ENCODE measurements at places on chromosomes 5 and 9.

DNA sequence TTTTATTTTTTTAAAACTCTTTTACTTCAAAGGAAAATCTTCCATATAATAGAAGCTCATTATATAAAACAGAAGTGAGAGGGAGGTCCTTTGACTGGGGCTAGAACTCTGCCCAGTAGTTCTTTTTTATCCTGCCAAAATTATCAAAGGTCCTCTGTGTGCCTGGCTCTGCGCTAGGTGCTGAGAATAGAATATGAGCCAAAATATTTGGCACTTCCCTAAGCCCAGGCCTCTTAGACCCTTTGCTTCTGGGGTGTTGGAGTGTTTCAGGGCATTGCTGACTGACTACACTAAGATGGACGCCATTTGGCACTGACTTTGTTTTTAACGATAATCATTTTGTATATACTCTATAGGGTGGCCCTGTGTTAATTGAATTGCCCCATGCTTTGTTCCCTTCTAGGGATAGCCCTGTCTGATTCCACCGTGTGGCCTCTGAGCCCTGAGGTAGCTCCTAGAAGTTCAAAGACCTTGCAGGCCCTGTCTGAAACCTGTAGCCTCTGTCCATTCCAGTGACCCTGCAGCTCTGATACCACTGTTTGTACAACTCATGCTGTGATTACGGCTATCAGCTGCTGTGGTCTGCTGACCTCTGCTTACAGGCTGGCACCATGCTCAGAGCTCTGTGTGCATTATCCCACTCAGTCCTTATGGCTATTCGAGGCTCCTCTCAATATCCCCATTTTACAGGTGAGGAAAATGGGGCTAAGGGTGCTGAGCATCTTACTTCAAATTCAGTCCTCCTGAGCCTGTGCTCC is 84.3 kb upstream of the SHB start:
- no peak for DNase-seq

- DNase-seq, result no peak
Observed at GRCh38 chr5:162593881-162594280, 526.3 kb downstream of the GABRG2 start.

DNA sequence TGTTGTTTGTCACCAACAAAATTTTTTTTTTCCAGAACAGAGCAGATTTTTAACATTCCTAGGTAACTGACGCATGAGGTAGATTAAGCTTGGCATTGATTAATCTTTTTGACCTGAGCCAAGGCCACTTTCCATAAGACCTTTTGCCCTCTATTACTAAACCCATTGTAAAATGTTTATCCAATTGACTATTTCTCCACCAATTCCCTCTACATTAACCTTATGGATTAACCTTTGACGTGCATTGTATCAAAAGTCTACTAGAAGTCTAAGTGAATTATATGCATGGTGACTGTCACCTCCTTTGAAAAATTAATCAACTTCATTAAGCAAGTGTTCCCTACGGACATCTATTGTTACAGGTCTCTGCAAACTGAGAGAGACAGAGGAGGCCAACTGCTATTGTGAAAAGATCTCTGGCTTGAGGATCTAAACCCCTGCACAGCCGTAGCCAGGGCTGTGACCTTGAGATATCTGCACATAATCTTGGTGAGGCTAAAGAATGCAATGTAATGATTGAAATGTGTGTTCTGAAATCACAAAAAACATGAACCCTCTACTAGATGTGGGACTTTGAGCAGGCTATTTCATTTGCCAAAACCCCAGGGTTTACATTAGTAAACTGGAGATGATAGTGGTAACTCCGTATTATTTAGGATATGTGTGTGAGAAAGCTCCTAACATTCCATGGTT is 632.2 kb downstream of the TLR4 start:
- DNase-seq, result no peak

- DNase-seq, result no peak
Observed at GRCh38 chr9:111662576-111663300, 1.3 kb downstream of the GNG10 start.

- DNase-seq, result no peak
Observed at GRCh38 chr5:5178136-5178535, 38.0 kb downstream of the ADAMTS16 start.

GRCh38 chr5:53249529-53250200 is 140.1 kb upstream of the MOCS2 start:
- no peak for DNase-seq

- no peak for DNase-seq
Observed at GRCh38 chr5:149635394-149635793, 54.1 kb downstream of the ARHGEF37 start.
